ENCODE measurements at places on chromosomes 13 and 19.

- DNase-seq: no peak
These were observed 40.2 kb downstream of the KCNRG start for GRCh38 chr13:50055454-50055853.

DNA sequence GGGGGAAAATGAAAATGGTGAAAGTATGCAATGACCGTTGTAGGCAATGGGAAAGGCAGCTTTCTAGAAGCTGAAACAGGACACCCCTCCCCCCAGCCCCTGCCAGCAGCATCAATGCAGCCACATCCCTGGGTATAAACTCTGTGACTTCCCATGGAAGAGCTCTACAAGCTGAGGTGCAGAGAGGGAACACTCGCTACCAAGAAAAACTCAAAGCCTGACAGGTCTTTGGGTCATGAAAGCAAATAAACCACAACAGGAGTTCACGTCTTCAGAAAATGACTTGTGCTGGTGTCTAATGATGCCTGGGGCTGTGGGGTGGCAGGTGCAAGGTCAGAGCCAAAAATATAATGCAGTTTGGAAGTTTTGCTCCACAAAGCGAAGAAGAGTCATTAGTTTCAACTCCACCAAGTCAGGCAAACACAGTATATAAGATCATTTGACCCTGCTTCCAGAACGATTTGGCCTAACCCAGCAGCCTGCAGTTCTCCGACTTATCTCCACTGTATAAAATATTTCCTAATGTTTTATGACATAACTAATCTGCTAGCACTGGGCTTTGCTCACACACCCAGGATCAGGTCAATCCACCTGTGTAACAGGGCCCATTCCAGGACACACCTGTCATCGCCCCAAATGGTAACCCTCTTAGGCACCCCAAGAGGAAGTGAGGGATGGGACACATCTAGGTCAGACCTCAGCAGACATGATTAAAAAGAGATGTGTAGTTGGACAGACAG lies 102.1 kb downstream of the IRS2 start:
- DNase-seq: no peak

DNA sequence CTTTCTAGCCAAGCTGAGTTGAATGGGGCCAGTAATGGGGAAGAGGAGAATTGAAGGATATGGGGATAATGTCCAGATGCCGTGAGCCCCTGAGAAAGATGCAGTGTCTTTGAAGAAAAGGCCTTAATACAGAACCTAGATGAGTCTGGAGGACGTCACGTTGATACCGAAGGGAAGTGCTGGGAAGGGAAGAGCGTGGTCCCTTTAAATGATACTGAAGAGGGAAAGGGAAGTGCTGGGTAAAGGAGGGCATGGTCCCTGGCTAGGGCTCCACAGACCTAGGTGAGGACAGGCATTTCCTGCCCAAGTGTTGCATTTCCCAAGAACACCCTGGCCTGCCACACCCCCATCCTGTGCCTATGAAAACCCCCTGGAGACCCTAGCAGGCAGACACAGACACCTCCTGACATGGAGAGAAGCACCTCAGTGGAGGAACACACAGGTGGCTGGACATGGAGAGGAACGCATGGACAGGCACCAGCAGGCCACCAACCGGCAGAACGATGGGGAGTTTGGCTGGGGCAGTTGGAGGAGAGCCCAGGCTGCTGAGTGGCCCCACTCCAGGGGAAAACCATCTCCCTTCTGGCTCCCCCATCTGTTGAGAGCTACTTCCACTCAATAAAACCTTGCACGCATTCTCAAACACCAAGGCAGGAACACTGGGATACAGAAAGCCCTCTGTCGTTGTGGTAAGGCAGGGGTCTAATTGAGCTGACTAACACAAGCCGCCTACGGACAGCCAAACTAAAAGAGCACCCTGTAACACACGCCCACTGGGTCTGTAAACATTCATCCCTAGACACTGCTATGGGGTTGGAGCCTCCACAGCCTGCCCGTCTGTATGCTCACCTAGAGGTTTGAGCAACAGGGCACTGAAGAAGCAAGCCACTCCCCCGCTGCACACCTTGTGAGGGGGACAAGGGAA lies 34.9 kb upstream of the POMP start:
- DNase-seq: no peak

GRCh38 chr19:4115050-4115817 lies 8.7 kb downstream of the MAP2K2 start:
- DNase-seq: no peak

GRCh38 chr13:110447058-110447511 lies 114.4 kb downstream of the RAB20 start:
- peak; percentile 77 for DNase-seq

GRCh38 chr19:37537391-37537947 lies 30.7 kb downstream of the ZNF793 start:
- DNase-seq: no peak

- no peak for DNase-seq
These were observed 14.9 kb downstream of the POP4 start for GRCh38 chr19:29620931-29621351.

- no peak for DNase-seq
These were observed 5.1 kb downstream of the RASGRP4 start for GRCh38 chr19:38420935-38421334.

GRCh38 chr19:50050406-50051227 lies 24.8 kb downstream of the ZNF473 start:
- DNase-seq: peak; percentile 77

DNA sequence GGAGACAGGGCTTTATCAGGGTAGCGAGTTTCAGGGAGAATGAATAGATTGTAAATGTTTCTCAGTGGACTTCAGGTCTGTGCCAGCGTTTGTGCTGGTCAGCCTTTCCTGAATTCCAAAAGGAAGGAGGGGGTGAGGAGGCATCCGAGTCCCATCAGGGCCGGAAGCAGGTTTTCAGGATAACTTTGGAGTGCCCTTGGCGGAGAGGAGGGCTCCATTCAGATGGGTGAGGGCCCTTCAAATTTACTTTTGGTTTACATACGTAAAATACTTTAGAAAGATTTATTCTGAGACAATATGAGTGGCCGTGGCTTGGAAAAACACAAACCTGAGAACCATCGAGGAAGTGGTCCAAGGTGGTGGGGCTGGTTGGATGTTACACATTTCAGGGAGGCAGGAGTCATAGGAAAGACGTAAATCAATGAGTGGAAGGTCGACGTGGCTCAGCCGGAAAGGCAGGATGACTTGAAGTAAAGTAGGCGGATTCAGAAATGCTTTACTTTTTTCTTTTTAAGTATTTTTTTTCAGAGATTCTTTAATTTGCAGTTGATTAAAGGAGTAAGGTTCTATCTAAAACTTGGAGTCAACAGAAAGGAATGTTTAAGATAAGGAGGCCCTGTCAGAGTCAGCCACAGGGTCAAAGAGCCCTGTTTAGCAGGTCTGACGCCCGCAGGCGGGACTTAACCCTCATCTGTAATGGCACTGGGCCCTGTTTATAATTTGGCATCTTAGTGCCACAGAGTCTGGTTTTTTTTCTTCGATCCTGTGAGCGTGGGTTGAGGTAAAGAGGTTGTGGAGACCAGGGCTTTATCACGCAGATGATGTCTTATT lies 32.8 kb downstream of the ATP11A start:
- no peak for DNase-seq

DNA sequence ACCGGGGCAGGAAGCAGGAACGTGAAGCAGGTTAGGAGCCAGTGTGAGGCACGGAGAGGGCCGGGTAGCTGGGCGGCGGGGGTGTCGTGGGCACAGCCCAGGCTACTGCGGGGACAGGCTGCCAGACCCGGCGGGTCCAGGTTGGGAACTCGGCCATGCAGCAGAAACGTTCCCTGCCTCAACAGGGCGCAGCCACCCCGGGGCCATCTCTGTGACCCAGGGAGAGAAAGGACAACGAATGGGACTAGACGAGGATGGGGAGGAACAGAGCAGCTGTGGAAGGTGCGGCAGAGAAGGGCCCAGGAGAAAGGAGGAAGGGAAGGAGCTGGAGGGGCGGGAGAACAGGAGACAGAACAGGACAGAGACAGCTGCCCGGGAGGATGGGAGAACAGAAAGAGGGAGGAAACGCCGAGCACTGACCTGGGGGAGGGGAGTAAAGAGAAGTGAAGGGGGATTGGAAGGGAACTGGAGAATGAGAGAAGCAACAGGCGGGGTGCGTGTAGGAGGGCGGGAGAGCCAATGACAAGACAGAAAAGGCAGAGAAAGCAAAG lies 12.9 kb upstream of the GARIN5A start:
- no peak for DNase-seq

- DNase-seq: no peak
These were observed 34.2 kb upstream of the SERTM1 start for GRCh38 chr13:36639610-36640009.

- DNase-seq: no peak
These were observed 573.8 kb upstream of the MIR17HG start for GRCh38 chr13:90773681-90774080.

GRCh38 chr13:84479656-84480055 lies 597.4 kb upstream of the SLITRK1 start:
- DNase-seq: no peak

DNA sequence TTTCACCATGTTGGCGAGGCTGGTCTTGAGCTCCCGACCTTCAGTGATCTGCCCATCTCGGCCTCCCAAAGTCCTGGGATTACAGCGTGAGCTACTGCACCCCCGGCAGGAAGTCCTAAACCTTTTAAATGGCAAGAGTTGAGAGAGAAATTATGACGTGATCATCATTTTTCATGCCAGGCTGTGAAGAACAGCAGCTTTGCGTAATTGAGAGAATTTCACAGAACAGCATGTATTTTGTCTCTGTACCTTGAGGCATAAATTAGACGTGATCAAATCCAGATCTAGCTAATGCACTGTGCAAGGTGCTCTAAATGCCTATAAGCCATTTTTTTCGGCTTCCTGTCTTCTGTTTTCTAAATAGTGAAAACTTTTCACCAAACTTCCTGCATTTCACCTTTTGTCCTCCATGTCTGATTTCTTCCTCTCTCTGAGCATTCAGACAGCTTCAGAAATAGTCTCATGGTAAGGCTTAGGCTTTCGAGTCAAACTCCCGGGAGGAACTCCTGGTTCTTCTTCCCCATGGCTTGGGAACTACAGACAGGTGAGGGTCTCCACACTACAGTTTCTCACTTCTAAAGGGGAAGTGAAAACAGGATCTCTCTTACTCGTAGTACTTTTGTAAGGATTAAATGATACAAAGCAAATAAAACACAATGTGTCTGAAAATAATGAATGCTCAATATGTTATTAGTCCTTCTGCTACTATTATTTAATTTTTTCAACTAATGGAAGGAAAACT lies 51.0 kb downstream of the WDFY2 start:
- no peak for DNase-seq

- no peak for DNase-seq
These were observed 2770.4 kb upstream of the PCDH20 start for GRCh38 chr13:64186071-64186470.

GRCh38 chr13:63910511-63910910 lies 2494.9 kb upstream of the PCDH20 start:
- DNase-seq: no peak

- DNase-seq: no peak
These were observed 115.2 kb upstream of the ARGLU1 start for GRCh38 chr13:106683179-106683578.

GRCh38 chr19:55113570-55114039 lies 3.8 kb downstream of the PPP1R12C start:
- peak; percentile 96 for DNase-seq

DNA sequence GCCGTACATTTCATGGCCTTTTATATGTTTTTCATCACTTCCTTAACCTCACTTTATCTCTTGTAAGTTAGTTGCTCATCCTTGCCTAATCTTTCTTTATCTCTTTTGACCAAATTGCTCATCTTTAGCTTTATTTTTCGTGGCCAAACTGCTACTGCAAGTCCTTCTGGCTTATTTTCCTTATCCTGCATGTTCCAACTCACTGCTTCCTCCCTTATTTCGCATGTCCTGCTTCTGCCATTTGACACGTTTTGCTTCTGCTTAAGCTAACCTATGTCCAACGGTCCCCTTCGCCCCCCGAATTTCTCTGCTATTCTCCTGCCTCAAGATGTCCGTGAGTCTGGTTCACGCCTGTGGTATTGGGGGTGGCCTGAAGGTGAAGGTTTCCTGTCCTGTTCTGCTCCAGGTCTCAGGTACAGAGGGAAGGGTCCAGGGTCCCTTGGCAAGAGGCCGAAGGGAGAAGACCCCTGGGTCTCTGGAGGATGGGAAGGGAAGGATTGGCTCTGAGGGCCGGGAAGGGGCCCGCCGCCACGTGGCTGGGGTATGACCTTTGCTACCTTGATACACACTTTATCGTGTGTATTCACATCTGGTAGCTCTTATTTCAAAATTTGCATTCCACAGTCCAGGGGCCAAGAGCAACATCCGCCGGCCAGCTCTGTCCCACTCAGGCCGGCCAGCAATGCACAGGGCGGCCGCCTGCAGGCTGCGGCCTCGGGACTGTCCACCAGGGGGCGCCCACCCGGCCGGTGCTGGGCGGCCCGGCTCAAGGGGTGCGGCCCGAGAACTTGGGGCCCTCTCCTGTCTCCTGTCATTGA lies 2.9 kb upstream of the C19orf85 start:
- peak; percentile 85 for DNase-seq

GRCh38 chr13:110716247-110716515 lies 2.7 kb downstream of the ING1 start:
- DNase-seq: peak; percentile 40

GRCh38 chr13:109301726-109302125 lies 484.7 kb downstream of the IRS2 start:
- DNase-seq: no peak

DNA sequence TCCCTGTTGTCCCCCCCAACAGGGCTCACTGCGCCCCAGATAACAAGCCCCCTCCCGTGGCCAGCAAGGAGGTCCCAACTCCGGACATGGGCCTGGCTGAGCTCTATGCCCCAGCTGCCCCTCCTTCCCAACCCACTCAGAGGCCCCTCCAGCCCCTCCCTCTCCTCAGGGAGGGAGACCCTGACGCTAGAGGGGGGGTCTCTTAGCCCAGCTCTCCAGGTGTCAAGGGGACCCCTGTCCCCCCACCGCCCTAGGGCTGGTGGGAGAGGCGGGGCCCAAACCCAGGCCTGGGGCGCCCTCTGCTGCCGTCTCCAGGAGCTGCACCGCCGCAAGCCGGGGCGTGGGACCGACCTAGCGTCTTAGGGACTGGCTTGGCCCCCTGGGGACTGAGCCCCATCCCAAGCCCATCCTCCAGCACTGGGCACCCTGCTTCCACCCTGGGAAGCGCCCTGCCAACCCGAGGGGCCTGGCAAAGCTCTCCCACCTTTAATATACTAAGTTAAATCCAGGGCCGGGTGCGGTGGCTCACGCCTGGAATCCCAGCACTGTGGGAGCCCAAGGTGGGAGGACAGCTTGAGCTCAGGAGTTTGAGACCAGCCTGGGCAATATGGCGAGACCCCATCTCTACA lies 1.4 kb downstream of the GRIN3B start:
- no peak for DNase-seq

DNA sequence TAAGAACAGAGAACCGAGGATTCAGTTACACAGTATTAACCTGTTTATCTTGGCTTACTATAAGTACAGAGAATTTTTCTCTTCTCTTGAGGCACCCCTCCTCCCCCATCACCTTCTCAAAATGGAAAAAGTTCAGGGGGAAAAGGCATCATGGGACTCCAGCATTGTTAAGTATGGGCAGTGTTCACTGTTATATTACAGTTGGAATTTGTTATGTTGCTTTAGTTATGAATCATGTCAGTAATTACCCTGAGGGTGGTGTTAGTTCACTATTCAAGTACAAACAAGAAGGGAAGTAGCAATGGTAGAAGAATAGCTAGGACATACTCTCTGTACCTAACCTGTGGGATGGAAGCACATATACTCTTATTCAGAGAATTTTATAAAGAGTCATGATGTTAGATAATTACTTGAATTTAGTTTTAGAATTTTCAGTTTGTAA lies 12.0 kb downstream of the LPAR6 start:
- DNase-seq: peak; percentile 88

Measured in fibroblast of gingiva (primary cell).